Stimulated activated CD4-positive, alpha-beta T cell treated with anti-CD3 and anti-CD28 coated beads, Interleukin-12 subunit alpha, Interleukin-12 subunit beta, amount 100 ng/mL, for 24 hours (primary cell): ENCODE measurements at places on chromosomes 1 and 21.

DNA sequence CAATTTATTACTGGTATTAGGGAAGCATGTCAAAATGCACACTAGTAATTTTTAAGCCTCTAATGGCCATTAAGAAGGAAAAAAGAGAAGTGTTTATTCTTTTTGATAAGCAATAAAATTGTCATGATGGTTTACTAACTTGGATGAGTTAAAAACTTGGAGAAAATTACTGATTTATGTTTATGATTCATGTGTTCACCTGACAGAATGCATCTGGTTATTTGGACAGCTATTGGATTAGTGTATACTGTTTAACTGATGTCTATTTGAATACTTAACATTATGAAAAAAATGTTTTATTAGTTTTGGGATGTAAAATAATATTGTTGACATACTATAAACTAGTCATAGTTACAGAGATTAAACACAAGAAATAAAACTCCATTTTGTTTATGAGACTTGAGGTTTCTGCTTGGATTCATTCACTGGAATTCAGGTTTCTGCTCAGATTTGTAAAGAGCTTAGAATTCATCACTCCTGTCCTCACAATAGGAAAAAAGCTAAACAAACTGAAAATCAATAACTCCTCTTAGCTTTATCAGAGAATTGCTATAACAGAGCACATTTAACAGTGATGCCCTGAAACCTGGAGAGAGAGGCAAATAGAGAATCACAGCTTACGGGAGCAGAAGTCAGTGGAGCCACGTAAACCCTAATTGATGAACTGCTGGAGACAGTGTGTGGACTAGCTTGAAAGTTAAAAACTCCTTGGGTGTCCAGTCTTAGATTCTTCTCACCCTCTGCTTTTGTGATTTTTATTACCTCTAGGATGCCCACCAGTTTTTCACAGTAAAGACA is 56.7 kb downstream of the RALGPS2 start:
- DNase-seq: no peak

- DNase-seq: no peak
Observed at GRCh38 chr1:169906938-169907337, 13.2 kb upstream of the SCYL3 start.

DNA sequence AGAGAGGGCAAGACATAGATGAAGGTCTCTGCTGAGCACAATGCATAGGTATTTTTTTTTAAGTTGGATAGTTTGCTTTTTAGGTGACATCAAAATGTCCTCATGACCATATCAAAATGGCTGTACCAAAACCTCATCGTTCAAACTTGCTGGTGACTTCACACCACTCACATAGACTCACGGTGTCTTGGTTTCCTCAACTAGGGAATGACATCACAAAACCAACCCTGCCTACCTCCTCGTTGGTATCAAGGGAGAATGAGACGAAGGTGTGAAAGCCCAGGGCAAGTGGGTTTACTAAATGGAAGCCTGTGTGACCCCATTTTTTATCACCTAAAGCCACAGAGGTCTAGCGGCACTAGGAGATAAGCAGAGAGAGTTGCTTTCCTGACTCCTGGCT is 1.6 kb downstream of the PIGR start:
- DNase-seq: no peak

GRCh38 chr1:167446966-167447365 is 71.4 kb downstream of the CD247 start:
- DNase-seq: no peak

- no peak for DNase-seq
Observed at GRCh38 chr1:245046769-245047168, 108.0 kb upstream of the KIF26B start.

- no peak for DNase-seq
Observed at GRCh38 chr1:67019600-67020136, 34.3 kb downstream of the SLC35D1 start.

DNA sequence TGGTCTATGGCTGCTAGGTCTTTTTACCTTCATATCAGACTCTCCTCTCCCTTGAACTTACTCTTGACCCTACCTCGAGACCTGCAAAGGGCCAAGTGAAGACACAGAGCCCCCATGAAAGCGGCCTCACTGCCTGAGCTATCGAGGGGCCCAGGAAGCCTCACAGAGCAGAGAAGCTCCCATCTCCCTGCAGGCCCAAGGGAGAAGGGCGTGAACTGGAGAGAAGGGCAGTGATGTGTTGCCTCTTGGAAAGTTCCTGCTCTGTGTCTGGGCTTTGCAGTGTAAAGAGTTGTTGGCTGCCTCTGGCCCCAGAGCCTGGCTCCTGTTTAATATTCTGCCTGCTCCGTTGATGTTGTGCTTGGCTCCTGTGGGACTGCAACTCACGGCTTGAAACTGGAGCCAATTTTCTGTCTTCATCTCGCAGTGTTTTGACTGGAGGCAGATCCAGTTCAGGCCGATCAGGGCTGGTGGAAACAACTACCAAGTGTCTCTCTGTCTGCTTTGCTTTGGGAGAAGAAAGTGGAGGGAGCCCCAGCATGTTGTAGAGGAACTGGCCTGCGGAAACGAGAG is 4.3 kb downstream of the SERTAD4 start:
- DNase-seq: no peak

- DNase-seq: no peak
Observed at GRCh38 chr1:232344791-232345399, 285.0 kb downstream of the SIPA1L2 start.

GRCh38 chr1:226547754-226548191 is 791 bp upstream of the STUM start:
- peak; percentile 70 for DNase-seq

DNA sequence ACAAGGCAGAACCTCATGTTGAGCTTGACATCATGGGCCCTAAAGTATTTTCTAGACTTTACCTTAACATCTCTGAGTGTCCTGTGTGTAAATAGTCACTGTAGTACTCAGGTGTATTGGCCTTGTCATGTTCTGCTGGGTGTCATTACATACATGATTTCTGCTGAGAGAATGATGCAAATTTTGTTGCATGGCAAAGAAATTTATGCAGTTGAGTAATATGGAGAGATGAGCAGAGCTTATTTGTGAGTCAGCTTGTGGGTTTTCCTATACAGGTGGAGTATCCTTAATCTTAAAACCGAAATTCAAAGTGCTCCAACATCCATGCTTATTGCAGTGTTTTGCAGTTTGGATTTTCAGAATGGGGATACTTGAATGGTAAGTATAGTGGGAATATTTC is 36.6 kb downstream of the RGL1 start:
- no peak for DNase-seq

GRCh38 chr1:179785031-179785431 is 41.9 kb downstream of the FAM163A start:
- DNase-seq: no peak

DNA sequence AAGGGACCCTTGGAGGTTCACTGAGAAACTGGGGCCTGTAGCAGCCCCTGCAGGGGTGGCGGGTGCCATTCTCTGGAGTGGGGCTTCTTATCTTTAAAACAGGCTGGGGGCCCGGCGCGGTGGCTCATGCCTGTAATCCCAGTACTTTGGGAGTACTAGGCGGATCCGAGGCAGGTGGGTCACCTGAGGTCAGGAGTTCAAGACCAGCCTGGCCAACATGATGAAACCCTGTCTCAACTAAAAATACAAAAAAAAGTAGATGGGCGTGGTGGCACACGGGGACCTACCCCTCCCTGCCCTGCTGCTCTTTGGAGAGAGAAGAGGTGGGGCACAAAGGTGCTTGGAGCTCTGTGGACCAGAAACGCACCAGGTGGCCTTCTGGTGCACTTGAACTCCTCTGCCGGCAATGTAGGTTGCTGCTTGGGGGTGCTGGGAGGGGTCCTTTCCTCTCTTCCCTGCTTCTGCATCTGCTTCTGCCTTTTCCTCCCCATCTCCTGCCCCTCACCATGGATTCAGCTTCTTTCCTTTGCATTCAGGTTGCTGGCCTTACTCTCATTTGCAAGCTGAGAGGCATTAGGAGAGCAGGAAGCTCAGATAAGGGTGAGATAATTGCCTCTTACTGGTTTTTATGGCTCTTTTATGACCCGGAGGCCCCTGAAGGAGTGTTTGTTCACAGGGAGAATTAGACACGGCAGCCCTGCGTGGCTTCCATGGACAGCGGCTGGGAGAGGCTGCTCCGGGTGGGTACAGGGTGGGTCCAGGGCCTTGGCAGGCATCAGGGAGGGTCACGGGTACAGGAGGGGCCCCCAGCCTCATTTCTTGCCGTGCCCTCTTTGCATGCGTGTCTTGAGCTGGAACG is 57.4 kb downstream of the ARHGEF10L start:
- no peak for DNase-seq

- no peak for DNase-seq
Observed at GRCh38 chr1:65079941-65080340, 68.1 kb upstream of the AK4 start.

GRCh38 chr1:215393476-215393875 is 173.6 kb upstream of the KCTD3 start:
- no peak for DNase-seq

- DNase-seq: no peak
Observed at GRCh38 chr1:9890224-9890731, 19.8 kb downstream of the CTNNBIP1 start.

- DNase-seq: no peak
Observed at GRCh38 chr1:35377555-35377954, 109.0 kb downstream of the ZMYM4 start.

- no peak for DNase-seq
Observed at GRCh38 chr1:81549588-81550127, 251.1 kb upstream of the ADGRL2 start.

- DNase-seq: no peak
Observed at GRCh38 chr1:207648334-207649209, 3.6 kb downstream of the CR1L start.

DNA sequence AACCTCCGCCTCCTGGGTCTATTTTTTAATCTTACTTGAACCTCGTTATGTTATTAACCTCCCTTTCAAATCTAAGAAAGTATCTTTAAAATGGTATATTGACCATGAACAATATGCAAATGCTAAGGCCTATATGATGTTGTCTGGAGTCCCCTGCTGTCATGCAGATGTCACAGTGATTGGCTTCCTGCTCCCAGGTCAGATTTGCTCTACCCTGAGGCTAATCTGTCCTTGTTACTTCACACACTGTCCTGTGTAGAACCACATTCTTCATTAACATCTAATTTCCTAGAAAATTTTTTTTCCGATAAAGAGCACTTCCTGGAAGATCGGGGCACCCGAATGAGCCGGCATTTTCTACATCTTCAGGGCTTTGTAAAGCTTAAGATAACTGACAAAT is 306.6 kb downstream of the MRPL39 start:
- DNase-seq: no peak
